ENCODE measurements at places on chromosomes 12 and 14. TPM values are rescaled to one million over a fixed set of nuclear protein-coding genes. Genes with fewer than 3 reads are reported as not detected.

FGD6 gene
- total RNA-seq = 9.8 TPM

DNA sequence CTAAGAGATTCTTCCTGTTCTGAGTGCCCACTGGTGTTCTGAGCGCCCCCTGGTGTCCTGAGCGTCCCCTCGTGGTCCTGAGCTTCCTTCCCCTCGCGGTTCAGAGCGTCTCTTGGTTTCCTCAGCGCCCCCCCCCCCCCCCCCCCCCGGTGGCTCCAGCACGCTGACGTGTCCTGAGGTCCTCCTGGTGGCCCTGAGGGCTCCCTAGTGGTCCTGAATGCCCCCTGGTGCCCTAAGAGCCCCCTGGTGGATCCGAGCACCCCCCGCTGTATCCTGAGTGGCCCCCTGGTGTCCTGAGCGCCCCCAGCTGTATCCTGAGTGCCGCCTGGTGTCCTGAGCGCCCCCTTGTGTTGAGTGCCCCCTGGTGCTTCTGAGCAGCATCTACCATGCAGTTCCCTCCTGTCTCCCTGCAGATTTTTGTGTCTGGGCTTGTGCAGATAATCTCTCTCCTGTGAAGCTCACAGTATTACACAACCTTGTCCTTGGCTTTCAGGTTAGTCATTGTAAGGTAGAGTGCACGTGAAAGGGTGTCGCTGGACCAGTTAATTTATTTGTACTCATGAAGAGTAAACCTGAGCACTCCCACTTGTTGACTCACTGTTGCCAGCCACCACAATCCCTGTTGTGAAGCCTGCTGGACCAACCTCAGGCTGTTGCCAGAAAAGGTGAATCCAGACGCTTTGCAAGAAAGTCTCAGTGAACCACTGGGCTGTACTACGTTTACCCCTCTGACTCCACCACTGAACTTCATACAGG is 1168.4 kb downstream of the TMEM121 start:
- no peak for DNase-seq

- no peak for DNase-seq
Measured at GRCh38 chr14:105228562-105228961, 19.8 kb upstream of the BTBD6 start.

FGFR1OP2 gene
- total RNA-seq = 123 TPM
